ENCODE measurements at places on chromosomes 3 and 15.

DNA sequence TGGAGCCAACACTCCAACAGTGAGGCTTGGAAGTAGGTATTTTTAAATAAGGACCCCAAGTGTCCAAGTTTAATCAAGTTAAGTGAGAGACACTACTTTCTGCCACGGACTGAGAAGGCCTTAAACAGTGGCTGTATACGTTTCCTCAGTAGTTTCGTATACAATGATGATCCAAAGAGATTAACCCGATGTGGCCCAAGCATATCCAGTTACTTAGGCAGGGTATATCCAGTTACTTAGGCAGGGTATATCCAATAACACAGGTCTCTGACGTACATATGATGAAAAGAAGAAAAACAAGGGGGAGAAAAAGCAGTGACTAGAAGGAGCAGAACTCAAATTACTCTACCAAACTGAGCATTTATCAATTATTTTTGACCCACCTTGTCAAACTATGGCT, 591.4 kb downstream of the FOXP1 start:
- no peak for DNase-seq

DNA sequence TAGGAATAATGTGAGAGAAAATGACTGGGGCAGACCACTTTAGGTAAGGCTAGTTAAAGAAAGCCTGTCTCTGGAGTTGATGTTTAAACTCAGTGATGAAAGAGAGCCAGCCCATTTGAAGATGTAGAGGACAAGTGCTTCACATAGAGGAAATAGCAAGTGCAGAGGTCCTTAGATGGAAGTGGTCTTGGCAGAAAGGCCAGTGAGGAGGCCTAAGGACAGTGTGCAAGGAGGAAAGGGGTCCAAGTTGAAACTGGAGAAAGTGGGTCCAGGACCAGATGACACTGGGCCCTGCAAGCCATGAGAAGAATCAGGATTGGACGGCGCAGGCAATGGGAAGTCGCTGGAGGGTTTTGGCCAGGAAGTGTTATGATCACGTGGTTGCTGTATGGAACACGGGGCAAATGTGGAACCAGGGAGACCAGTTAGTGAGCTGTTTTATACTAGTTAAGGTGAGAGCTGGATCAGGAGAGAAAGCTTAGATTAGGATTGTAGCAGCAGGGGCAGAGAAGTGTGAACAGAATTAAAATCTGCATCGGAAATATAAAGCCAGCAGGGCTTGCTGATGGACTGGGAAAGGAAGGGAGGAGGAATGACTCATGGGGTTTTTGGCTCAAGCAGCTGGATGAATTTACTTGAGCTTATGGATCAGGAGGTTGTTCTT, 48.0 kb upstream of the SCAANT1 start:
- DNase-seq, result no peak

GRCh38 chr3:23723141-23723540, 82.6 kb upstream of the UBE2E1 start:
- DNase-seq, result no peak

DNA sequence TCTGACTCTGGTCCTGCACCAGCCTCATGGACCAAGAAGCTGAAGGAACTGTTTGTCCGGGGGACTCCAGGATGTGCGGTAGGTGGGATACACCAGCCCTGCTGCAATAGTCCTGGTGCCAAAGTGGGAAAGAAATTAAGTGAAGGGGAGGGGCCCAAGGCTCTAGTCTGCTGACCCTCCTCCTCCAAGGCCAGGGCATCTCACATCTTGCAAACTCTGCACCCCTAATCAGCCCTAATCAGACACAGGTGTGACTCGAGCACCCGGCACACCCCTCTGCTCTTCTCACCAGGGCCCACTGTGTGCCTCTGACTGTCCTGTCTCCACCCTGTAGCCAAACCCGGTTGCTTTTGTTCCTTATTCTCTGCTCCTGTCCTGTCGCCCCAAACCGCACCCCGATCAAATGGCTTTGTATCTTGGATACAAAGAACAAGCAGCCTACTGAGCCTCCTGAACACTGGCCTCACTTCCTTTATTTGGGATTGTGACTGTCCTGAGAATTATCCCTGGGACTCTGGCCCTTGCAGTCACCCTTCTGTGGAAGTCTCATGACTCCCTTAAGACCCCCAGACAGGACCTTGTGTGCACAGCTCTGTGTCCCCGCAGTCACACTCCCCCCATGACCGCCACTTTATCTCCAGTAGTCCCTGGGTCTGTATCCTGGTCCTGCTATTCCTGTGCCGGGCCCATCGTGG, 26.7 kb upstream of the SLC41A3 start:
- DNase-seq, result no peak

DNA sequence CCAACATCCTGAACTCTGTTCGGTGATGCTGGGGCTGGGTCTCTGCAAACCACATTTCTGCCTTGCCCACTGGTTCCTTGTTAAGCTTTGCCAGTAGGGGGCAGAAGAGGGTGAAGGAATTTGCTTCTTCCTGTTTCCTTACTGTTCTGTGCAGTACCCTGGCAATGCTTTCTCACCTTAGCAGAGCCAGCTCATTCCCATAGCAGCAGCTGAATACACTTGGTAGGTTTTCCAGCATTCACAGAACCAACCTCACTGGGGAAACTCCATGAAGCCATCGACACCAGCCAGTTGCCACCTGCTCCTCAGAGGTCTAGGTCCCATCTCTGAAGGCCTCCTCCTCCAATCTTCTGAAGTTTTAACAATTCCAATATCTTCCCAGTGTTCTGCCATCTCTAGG, 308.4 kb downstream of the PDCD6IP start:
- no peak for DNase-seq

- DNase-seq, result no peak
Observed at GRCh38 chr15:49297584-49297983, 125.5 kb upstream of the FGF7 start.

GRCh38 chr3:144053121-144053520, 81.5 kb downstream of the DIPK2A start:
- DNase-seq, result no peak

DNA sequence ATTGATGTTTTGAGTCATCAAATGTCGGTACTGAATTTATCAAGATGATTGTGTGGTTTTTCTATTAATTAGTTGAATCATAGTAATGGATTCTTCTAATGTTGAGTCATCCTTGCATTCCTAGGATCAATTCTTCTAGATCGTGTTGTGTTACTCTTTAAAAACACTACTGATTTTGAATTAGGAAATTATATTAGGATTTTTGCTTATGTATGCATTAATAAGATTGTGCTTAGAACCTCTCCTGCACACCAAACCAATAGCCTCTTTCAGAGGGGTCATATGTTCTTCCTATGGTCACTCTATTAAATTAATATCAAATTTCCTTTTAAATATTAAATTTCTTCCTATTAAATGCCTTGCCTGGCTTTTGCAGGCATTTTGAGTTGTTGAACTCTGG, 151.7 kb upstream of the TOPAZ1 start:
- DNase-seq, result no peak

DNA sequence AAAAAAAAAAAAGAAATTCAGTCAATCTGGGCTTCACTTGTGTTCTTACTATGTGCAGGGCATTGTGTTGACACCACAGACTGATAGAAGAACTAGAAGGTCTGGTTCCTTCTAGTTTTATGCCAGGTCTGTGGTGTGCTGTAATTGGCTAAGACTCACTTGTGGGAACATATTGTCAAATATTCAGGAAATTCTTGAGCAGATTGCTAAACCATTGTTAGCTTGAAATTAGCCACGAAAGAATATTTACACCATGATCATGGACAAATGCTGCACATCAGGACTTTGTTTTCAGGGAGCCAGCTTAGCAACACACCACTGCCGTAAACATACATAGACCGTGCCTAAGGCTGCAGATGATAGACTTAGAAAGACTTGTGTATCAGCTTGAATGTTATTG, 74.6 kb downstream of the GTPBP8 start:
- DNase-seq, result no peak

DNA sequence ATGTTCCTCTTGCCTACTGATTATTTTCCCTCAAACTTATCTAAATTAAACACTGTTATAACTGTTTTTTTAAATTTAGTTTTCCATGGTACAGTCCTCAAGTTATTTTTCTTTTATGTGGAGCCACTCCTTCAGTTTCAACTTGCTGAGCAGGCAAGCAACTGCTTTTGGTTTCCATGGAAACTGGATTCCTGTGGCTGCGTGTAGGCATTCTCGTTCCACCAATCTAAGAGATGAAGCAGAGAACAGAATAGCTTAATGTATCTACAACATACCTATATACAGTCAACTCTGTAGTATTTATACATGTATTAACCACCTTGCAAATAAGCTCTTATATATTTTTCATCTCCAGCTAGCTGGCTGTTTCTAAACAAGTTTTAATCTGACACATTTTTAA, 25.8 kb upstream of the ANXA2 start:
- DNase-seq, result no peak

GRCh38 chr15:69085325-69086081, 71.0 kb downstream of the NOX5 start:
- no peak for DNase-seq

DNA sequence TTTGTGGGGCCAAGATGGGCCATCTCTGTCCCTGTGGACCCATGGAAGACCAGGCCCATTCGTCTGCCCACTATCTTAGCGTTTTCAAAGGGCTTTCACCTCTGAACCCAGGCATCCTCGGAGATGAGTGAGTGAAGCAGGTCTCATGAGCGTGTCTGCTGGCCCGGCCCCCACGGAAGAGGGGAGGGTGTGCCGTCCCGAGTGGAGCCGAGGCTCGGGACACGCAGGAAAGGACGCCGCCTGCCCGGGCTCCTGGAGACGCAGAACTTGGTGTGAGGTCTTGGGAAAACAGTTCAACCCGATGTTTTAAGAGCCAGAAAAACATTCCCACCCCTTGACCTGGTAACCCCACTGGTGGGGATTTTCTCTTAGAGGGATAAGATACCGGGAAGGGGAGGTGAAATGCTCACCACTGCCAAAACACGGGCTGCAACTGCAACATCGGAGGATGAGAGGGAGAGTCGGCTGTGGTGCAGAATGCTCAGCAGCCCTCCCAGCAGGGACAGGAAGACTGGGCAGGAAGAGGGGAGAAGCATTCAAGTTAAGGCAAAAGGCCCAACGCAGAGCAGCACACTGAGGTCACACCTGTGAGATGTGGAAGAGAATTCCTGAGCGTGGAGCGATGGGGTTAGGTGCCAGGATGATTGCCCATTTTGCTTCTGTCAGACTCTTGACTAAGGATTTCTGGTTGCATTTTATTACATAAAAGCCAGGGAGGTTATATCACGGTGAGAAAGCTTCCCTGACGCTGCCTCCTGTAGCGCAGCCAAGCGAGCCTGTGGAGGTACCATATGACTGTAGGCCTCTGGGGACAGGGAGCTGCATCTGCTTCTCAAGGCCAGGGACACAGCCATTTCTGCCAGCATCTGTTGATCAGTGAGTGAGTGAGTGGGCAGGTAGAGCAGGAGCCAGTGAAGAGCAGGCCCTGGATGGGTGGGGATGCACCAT, 14.1 kb upstream of the STAB1 start:
- no peak for DNase-seq

Data from vagina (tissue), 2 donors.